NCI-H510A (cell line): ENCODE measurements at places on chromosomes 2 and 18.

GRCh38 chr2:216002693-216003092 lies 10.7 kb downstream of the MREG start:
- no peak for DNase-seq

DNA sequence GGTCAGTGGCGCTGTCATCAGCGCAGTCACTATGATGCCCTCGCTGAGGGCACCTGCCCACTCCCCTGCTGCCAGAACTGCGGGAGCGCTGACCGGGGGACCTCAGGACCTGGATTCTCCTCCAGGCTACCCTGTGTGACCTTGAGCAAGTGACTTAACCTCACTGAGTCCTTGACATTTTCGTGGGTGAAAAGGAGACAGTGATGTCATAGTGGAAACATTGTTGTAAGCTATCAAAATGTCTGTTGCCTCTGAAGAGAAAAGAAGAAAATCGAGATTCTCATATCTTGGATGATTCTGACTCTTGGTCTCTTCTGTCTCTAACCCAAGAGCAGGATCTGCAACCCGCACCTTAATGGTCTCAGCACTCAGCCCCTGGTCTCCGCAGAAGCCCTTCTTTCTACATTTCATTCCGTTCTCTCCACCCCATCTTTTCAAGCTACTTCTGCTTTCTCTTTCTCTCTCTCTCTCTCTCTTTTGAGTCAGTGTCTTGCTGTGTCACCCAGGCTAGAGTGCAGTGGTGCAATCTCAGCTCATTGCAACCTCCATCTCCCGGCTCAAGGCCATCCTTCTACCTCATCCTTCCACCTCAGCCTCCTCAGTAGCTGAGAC lies 978 bp upstream of the TUBA4A start:
- no peak for DNase-seq

DNA sequence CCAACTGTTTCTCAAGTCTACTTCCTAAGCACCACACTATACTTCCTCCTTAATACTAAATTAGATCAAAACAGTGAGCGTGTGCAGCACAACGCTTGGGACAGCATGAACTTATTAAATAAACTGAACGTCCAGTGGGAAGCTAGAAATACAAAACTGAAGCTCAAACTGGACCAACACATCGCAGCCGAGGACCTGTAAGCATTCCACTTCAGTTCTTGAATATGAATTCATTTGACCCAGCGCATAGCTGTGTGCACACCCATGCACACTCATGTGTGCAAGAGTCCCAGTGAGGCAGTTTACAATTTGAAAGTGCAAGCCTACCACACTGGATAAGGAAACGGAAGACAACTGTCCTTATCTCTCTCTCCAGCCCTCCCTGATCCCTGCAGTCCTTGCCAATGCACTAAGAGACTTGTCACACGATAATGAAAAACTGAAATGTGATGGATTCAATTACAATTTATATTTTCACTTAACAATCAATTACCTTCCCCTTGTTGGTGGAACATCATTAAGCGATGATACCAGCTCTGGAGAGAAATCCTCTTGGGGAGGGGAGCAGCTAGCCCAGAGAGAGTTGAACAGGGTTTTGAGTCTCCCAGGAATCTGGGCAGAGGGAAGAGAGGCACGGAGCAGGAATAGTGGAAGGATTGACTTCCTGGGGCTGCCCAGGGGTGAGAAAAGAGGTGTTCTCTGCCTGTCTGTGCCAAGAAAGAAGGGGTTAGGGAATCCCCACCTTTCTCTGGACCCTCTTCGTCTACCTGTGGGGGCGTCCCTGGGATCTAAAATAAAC lies 186.5 kb upstream of the KLHL29 start:
- DNase-seq = no peak

DNA sequence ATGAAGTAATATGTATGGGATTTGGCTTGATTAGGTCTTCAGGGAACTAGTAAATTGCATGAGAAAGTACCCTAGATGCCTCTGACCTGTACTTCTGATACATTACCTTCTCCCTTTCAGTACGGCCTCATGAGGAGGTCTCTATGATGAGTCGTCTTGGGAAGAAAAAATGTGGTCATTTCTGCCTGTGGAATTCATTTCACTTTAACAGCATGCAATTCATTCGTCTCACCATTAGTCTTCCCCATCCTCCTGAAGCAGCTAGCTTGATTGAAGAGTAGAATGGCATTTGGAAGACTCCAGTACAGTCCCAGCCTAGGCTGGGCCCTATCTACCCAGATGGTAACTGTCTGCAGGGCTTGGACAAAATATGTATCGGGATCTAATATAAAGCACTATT lies 52.2 kb downstream of the TMX3 start:
- no peak for DNase-seq

- DNase-seq = no peak
These were observed 467.9 kb downstream of the MBD2 start for GRCh38 chr18:53756610-53756972.

DNA sequence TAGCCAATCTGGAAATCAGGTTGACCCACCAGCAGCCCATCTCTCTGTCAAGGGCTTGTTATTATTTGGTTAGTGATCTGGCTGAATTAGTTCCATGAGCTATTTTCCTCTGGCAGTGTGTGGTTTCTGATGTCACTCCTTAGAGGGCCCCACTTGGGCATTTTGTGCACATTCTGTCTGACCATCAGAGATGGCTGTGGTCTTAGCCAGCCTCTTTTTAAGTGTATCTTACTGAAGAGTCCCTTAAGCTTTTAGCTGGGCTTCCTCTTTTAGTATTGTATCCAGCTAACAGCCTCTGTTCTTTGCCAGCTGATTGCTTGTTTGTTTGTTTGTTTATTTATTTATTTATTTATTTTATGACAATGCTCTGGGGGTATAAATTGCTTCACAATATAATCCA lies 951.1 kb upstream of the CNTNAP5 start:
- DNase-seq = no peak

DNA sequence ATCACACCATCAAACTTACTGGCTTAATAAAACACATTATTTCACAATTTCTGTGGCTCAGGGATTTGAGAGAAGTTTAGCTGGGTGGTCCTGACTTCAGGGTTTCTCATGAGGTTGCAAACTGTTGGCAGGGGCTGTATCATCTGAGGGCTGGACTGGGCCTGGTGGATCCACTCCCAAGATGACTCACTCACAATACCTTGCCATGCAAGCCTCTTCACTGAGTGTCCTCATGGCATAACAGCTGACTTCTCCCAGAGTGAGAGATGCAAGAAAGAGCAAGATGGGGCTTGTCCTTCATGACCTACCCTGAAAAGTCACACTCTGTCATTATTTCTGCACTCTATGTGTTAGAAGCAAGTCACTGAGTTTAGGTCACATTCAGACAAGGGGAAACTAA lies 73.8 kb downstream of the AQP4 start:
- DNase-seq = no peak

DNA sequence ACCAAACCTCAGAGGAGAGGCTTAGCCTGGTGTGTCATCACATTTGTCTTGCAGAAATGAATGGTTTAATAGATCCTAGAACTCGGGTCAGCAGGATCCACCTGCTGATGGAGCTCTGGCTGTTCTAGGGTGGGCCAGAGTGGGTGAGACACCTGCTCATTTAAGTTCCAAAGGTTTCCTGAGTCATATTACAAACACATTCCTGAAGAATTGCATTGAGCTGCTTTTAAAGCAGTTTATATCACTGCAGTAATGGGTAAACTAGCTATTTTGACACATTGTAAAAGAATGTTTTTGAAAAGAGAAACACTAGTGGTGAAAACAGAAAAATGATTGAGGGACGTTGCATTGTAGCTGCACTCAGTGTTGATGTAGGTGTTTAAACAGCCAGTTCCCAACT lies 175.3 kb upstream of the TCF4 start:
- DNase-seq = no peak

GRCh38 chr2:147161746-147162145 lies 683.1 kb upstream of the ACVR2A start:
- DNase-seq = no peak

- DNase-seq = no peak
These were observed 5.9 kb upstream of the RPL37A start for GRCh38 chr2:216492597-216493333.

- no peak for DNase-seq
These were observed 65.9 kb downstream of the IL1R2 start for GRCh38 chr2:102057502-102058292.

GRCh38 chr2:11631462-11631861 lies 38.5 kb downstream of the NTSR2 start:
- DNase-seq = peak; percentile 60

- DNase-seq = no peak
These were observed 67.0 kb upstream of the OSR1 start for GRCh38 chr2:19425419-19425818.
